Activated CD8-positive, alpha-beta memory T cell treated with anti-CD3 and anti-CD28 coated beads for 24 hours (primary cell): ENCODE measurements at places on chromosomes 2 and 18.

DNA sequence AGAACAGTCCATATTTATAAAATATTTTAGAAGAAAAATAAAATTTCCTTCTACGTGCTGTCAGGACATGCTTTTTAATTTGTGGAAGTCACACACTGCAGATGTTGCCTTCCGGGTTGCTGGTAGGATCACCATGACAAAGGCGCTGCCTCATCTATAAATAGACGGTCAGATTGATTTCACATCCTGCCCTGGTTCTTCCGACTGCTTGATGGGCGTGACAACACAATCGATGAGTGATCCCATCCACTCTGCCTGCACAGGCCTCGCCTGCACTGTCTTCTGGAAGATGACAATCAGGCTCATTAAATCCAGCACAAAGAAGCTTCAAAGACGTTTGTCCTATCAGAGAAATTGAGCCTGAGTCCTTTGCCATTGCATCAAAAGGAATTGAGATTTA, 318.9 kb upstream of the TRIB2 start:
- DNase-seq = no peak

GRCh38 chr2:111710613-111711012, 173.4 kb downstream of the ANAPC1 start:
- DNase-seq = peak; percentile 28

- no peak for DNase-seq
Measured at GRCh38 chr2:50069454-50069853, 915.1 kb upstream of the FSHR start.

GRCh38 chr18:28794459-28795245, 617.7 kb upstream of the CDH2 start:
- no peak for DNase-seq

- no peak for DNase-seq
Measured at GRCh38 chr2:68850524-68850923, 20.7 kb downstream of the BMP10 start.

DNA sequence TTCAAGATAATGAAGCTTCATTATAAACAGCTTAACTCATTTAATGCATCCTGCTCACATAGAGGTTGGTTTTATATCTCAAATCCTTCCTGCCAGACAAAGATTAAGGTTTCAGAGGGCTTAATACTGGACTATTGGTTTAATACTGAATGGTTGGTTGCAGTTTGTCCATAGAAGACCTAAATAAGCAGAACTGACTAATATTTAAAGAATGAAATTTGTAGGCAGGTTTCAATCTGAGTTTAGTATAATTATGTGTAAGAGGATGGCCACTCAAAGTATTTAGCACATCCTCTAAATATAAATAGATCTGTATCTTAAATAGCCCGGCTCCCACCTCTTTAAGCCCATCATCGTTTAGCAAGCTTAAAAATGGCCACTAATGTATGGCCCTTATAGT, 92.5 kb downstream of the EPB41L5 start:
- DNase-seq = no peak
